ENCODE measurements at places on chromosomes 3 and 15.

DNA sequence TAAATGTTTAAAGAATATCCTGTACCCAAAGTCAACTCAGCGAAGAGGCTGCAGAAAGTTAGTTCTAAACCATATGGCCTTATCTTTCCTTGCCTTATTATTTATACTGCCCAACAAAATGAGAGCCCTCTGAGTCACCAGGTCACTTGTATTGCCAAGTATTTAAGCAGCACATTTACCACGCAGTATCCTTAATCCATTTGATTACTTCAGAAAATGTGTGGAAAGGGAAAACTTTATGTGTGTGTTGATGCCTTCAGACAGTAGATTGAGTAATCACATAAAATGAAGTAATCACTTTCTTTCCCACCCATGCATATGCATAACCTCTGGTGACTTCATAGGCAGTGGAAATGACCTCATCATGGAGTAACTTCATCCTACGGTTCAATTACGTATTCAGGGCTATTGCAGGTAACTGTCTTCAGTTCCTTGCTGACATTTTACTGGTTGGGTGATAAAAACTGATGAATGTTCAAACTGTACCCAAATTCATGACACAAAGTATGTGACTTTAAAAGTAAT is 7.5 kb upstream of the CADPS start:
- DNase-seq, result no peak

DNA sequence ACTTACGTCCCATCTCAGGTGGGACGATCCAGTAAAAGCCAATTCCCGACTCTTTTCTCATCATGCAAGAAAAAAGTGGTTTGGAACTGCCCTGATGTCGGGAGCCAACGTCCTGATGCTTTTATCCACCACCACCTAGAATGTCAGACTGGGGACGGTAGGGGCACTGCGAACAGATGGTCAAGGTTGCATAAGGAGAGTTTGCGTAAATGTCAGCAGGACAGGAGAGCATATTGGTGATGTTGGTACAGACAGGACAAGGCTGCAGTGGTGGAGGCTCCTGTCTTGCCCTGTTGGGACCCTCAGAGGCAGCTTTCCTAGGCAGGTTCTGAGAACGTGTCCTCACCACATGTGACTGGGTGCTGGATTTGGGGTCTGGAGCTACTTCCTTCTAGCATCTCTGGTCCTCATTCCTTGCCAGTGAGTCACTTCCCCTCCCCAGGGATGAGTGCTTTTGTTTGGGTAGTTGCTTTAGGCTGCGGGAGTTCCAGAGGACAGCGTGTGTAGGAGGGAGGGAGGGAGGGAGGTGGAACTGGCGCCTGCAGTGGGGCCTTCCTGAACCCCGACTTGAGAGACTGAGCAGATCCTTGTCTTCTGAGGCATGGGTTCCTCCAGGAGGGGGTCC is 21.0 kb downstream of the THSD4 start:
- no peak for DNase-seq

DNA sequence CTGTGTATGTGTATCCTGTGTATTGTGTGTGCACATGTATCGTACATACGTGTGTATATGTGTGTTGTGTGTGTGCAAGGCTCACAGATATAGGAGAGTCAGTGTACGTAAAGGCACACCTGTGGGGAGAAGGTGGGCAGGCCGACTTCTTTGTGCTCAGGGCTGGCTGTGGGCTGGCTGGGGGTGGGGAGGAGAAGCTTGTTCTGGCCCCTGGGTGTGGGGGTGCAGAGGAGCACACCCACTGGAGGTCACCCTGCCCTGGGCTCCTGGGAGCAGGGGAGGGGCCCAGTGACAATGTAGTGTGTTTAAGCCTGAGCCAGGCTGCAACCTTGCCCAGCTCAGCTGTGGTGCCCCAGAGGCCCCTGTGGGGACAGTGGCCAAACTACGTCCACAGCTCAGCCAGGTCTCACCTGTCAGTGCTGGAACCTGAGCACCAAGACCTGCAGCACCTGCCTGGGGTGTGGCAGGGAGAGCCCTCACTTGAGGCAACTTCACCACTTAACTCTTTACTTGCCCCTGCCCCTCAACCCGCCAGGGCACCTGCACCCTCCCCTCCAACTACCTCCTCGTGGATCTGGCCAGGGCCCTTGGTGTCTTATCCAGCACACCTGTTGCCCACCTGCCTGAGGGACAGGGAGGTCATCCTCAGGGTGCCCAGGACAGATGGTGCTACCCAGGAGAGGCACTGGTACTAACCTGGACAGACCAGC is 2.6 kb upstream of the HHATL start:
- DNase-seq, result no peak

GRCh38 chr3:1969281-1969680 is 129.4 kb upstream of the CNTN4 start:
- no peak for DNase-seq

DNA sequence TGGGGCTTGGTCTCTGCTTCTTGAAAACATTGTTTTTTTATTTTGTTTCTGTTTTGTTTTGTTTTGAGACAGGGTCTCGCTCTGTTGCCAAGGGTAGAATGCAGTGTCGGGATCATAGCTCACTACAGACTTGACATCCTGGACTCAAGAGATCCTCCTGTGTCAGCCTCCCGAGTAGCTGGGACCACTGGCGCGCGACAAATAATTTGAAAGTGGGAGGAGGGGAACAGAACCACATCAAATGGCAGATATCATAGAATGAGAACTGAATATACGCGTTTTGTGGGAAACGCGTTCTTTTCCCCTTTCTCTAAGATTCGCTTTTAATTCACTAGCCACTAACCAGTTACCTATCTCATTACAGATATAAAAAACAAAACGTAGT is 641 bp upstream of the VPS13C start:
- no peak for DNase-seq

DNA sequence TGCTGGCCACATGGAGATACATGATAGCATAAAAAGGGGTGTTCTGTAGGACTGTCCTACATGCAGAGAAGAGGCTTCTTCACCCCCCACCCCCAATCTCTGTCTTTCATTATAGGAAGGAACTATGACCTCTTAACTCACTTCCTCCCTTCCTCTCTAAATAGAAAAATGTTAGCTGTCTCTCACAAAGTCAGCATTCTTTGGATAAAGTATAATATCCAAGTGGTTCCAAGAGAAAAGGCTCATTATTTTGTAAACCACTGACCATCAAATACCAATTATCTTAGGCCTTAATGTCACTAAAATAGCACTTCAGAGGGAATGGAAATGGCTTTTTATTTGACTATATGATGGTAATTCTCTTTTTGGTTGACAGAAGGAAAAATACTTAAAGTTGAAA is 95.3 kb upstream of the SLC2A2 start:
- no peak for DNase-seq

GRCh38 chr3:49785565-49786356 is 581 bp downstream of the IP6K1 start:
- DNase-seq, result peak; percentile 43

DNA sequence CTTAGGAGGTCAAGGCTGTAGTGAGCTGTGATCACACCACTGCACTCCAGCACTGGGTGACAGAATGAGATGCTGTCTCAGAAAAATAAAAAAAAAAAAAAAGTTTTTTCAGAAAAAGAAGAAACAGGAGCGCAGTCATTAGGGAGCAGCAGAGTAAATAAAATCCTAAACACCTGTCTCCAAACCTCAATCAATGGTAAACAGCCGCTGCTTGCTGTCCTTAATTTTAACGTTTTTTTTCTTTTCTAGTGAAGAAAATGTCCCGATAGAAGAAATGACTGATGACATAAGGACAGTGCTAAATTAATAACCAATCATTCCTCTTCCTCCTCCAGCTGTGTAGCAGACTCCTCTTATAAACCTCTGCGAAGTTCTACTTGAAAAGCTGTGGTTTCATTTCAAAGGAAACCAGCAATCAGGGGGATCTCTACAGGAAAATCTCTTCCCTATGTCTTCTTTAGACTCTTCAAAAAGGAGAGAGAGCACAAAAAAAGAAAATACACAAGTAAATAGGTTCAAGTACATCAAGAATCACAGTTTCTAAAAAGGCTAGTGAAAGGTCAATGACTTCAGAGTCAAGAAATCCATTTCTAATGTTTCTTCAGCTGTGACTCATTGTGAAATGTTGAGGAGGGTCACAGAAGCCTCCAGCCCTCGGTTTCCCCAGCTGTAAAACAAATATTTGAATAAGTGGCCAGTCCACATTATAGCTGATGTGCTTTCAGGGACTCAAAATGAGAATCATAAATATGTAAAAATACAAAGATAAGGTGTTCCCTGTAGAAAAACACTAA is 127.6 kb downstream of the TMCO5A start:
- DNase-seq, result no peak

DNA sequence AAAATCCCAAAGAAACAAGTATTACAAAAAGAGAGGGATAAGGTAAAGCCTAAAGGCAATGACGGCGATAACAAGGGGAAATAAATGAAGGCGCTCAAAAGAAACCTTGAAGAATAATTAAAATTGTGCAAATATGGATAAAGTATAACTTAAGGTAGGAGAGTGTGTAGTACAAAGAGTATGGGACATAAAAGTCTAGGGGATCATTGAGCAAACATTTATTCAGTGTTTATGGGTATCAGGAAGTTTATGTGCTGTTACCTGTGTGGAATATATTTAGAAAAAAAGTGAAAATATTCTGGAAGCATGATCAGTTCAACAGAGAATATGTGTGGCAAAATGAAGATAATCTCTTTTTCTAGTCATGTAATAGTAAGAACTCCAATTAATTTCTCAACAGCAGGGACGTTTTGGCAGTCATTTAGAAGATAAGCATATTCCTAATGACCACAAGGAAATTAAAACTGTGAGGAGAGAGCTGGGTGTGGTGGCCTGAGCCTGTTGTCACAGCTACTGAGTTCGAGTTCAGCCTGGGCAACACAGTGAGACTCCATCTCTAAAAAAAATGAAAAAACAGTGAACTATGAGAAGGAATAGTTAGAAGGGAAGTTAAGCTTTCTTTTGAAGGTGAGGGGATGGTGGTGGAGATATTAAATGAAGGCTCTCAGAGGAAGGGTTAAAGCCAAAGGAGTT is 27.4 kb downstream of the GOLM2 start:
- DNase-seq, result no peak

GRCh38 chr3:25945366-25945765 is 155.5 kb downstream of the OXSM start:
- no peak for DNase-seq

DNA sequence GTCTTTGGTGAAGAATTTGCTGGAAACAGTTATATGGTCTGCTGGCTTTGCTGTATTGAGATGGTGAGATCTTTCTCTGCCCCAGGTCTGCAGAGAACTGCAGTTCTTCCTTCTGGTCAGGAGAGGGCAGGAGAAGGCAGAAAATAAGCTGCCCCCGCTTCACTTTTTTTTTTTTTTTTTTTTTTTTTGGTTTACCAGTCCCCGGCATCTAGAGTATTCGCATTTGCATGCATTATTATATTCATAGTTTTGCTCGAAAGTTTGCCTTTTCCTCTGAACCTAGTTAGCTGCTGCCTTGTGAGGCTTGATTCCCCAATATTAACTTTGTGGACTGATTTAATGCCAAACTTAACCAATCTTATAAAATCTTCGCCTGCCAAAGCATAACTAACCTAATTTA is 10.6 kb upstream of the PARL start:
- peak; percentile 23 for DNase-seq

- no peak for DNase-seq
Observed at GRCh38 chr3:160811237-160811548, 55.2 kb downstream of the PPM1L start.

DNA sequence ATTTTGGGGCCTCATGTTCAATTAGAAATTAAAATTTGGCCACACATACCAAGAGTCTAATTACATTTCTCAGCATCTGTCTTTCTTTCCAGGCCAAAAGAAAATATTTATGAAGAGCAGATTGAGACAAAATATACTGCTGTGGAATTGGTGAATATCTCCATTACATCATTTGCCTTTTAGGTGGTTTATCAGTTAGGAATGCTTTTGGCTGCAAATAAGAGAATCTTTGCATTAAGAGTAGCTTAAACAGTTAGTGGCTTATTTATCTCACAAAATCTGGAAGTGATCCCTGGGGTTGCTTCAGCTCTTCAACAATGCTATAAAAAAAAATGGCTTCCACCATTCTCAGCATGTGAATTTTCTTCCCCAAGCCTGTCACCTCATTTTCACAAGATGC is 308.7 kb downstream of the MAGI1 start:
- DNase-seq, result no peak

- no peak for DNase-seq
Observed at GRCh38 chr3:154981664-154982063, 98.5 kb upstream of the MME start.

DNA sequence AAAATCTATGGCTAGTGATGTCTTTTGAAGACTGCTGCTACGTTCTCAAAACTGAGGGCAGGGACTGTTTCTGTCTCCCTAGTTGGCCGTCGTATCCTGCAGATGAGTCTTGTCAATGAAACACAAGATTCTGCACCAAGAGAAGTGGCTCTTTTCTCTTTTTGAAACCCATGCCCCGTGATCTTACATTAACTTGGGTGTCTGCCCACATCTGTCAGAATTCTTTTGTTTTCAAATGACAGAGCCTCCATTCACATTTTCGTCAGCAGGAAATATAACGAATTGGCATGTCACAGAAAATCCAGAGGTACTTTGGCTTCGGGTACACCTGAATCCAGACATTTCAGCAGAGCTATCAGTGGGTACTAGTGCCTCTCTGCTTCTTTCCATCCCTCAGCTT is 331.3 kb upstream of the PROK2 start:
- no peak for DNase-seq

GRCh38 chr3:11245827-11246662 is 26.2 kb upstream of the ATG7 start:
- no peak for DNase-seq

DNA sequence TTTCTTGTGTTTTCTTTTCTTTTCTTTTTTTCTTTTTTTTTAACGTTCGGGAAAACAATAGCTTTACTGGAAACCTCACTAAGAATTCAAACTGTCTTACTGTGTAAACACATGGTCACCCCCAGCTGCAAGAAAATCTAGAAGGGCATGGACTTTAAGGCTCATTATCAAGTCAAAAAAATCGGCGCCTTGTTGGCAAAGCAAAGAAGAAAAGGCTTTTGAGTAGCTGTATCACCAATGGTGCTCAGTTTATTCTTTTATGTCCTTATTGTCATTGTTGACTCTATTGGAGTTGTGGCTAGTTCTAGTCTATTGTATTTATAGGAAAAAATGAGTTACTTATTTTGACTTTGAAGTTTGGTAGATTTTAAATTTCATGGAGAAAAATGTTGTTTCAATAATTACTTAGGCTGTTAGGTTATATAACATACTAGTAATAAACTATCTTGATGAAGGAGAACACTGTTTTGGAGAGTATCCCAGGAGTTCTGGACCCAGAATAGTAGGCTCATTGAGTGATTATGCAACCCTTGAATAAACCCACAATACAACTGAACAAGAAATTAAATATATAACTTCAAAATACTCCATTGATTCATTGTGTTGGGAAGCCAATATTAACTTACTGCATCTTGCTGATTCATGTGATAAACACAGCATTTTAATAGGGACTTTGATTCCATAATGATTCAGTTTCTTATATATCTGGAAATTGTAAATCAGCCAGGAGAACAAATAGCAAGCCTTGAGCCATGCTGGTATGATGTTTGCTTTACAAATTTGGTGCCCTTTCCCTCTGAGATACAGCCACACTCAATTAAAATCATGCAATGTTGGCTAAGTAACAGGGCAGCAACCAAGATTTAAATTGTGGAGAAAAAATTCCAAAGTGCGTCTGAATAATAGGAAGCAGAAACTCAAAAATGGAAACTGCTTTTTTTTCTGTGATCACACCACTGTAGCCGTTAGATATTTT is 27.8 kb upstream of the GOLIM4 start:
- no peak for DNase-seq

- DNase-seq, result peak; percentile 22
Observed at GRCh38 chr15:77487469-77487842, 66.8 kb downstream of the HMG20A start.
